Activated T-cell treated with anti-CD3 and anti-CD28 coated beads, Interleukin-2, amount 50 U/mL, for 72 hours (primary cell): ENCODE measurements at places on chromosomes 7 and 10. TPM values are rescaled to one million over a fixed set of nuclear protein-coding genes. Genes with fewer than 3 reads are reported as not detected.

DNA sequence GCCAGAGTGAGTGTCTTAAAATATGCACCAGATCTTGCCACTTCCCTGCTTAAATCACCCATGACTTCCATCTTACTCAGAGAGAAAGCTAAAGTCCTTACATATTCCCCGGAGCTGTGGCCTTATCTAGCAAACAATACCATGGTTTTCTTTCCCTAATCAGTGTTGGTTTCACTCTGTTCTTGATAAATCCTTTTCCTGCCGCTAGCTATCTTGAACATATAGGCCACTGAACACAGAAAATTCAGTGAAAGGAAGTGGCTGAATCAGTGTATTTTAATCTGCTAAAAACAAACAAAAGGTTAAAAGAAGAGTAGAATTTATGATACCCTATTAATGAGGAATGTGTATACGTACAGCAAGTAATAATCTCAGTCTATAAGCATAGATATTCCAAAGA, 42.0 kb upstream of the JAZF1 start:
- peaks cover 38% of the 10 kb centered on the region for H3K27me3 ChIP-seq
- no peak for DNase-seq
- H3K4me1 ChIP-seq: no peaks in the 10 kb centered on the region
- no peak overlapping the region for H3K4me3 ChIP-seq

- no peaks in the 10 kb centered on the region for H3K36me3 ChIP-seq
- H3K27ac ChIP-seq: no peak overlapping the region
- H3K27me3 ChIP-seq: peaks cover 17% of the 10 kb centered on the region
- no peak for DNase-seq
- peak overlapping the region; percentile 36 for H3K4me3 ChIP-seq
- H3K4me1 ChIP-seq: peaks cover 10% of the 10 kb centered on the region
Measured at GRCh38 chr7:66505009-66505408, 123.7 kb upstream of the KCTD7 start.

- H3K27me3 ChIP-seq: peaks cover 13% of the 10 kb centered on the region
- no peak overlapping the region for H3K4me3 ChIP-seq
- no peak for DNase-seq
- no peak overlapping the region for H3K27ac ChIP-seq
- no peaks in the 10 kb centered on the region for H3K36me3 ChIP-seq
- H3K4me1 ChIP-seq: no peaks in the 10 kb centered on the region
Measured at GRCh38 chr7:12909483-12909882, 222.1 kb downstream of the ARL4A start.

DNA sequence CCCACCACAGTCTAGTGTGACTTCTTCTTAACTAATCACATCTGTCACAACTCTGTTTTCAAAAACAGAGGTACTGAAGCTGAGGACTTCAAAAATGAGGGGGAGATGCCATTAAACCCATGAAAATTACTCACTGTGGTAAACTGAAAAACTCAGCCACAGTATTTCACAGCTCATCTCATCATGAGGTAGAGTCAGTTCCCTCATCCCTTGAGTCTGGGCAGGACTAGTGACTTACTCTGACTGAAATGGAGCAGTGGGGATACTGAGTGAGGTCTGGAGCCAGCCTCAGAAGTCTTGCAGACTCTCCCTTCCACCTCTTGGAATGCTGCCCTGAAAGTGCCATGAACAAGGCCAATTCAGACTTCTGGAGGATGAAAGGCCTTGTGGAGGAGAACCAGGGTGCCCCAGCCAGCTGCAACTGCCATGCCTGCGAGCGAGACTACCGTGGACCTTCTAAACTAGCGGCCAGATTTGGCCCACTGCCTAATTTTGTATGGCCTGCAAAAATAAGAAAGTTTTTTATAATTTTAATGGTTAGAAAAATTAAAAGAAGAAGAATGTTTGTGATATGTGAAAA, 24.7 kb upstream of the ANKRD1 start:
- no peaks in the 10 kb centered on the region for H3K27me3 ChIP-seq
- H3K36me3 ChIP-seq: no peaks in the 10 kb centered on the region
- H3K4me1 ChIP-seq: peaks cover 11% of the 10 kb centered on the region
- no peak overlapping the region for H3K4me3 ChIP-seq
- DNase-seq: no peak

DNA sequence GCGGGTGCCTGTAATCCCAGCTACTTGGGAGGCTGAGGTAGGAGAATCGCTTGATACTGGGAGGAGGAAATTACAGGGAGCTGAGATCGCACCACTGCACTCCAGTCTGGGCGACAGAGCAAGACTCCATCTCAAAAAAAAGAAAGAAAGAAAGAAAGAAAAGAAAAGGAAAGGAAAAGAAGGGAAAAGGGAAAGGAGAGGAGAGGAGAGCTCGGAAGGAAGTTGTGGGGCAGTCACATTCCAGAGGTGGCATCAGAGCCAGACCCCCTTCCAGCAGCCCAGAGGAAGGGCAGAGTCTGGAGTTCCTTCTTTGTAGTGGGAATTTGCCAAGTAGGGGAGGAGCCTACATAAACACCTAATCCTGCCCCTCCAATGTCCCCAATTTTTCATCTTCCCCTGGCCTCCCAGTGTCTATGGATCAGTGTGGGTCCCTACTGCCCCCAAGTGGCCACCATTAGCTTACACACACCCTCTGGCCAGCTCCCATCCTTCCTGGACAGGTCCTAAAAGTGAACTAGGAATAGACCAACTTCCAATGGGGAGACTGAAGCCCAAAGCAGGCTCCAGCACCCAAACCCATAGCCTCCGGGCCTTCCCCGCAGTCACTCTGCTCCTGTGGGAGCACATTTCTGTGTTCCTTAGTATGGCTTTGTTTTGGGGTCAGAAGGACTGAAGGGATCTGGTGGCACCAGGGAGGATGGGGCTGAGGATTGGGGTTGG, 39.6 kb upstream of the HSPB1 start:
- no peak overlapping the region for H3K4me3 ChIP-seq
- H3K4me1 ChIP-seq: peaks cover 2% of the 10 kb centered on the region
- H3K27me3 ChIP-seq: peaks cover 22% of the 10 kb centered on the region
- no peak overlapping the region for H3K27ac ChIP-seq

GRCh38 chr7:44150466-44150832, 9.3 kb upstream of the MYL7 start:
- H3K27me3 ChIP-seq: peaks cover under 1% of the 10 kb centered on the region
- no peak overlapping the region for H3K27ac ChIP-seq
- no peak overlapping the region for H3K4me3 ChIP-seq

- no peak overlapping the region for H3K27ac ChIP-seq
- H3K4me1 ChIP-seq: no peaks in the 10 kb centered on the region
- H3K36me3 ChIP-seq: peaks cover 13% of the 10 kb centered on the region
- H3K27me3 ChIP-seq: no peaks in the 10 kb centered on the region
- no peak overlapping the region for H3K4me3 ChIP-seq
Measured at GRCh38 chr10:72421885-72422540, 67.3 kb upstream of the DNAJB12 start.

DNA sequence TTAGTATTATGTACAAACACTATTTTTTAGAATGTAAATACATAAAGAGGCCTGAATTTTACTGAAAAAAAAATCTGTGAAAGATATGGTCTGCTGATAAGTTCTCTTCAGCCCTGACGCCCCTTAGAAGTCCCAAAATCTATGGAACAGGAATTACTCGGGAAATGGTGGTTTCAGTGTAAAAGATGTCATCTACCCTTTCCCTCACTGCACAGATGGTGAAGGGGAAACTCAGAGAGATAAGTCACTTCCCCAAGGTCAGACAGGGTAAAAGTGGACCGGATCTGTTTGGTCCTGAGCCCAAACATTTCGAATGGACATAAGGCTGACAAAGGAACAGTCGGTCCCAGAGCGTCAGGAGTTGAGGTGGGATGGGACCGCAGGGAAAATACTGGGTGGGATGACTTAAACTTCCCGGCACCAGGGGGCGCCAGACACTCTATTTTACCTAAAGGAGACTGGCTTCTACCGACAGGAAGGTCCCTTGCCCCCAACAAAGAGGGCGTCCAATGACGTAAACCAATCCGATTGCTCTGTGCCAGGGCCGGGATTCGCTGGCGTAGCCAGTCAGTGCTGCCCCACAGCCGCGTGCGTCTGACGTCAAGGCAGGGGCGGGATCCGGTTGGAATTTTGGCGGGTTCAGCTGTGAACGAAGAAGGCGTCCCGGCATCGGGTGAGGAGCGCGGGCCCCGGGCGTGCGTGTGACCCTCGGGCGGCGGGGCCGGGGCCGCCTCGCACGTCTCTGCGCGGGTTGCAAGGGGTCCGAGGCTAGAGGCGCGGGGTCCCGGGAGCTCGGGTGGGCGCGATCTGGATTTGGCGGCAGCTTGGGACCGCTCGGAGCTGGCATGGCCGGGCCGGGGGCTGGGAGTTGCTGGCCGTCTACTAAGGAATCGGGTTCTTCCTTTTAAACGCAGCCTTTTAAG, at the start of gene MCM10:
Gene MCM10 (plus strand): TSS at position 625 of the 923 bp plus-strand sequence. CDS start 2,645 bp downstream, outside the sequence.
- H3K4me3 ChIP-seq: peak within 1 kb of the TSS; percentile 94
- peaks cover 16% of the 10 kb centered on the region for H3K36me3 ChIP-seq
- H3K4me1 ChIP-seq: peaks cover 23% of the 10 kb centered on the region
- no peaks in the 10 kb centered on the region for H3K27me3 ChIP-seq

- peak overlapping the region; percentile 55 for H3K27ac ChIP-seq
- DNase-seq: no peak
- no peaks in the 10 kb centered on the region for H3K36me3 ChIP-seq
- no peak overlapping the region for H3K4me3 ChIP-seq
- H3K4me1 ChIP-seq: no peaks in the 10 kb centered on the region
Measured at GRCh38 chr7:143960813-143961610, 6.4 kb downstream of the OR2F1 start.

GRCh38 chr10:122544493-122544892, 16.1 kb upstream of the DMBT1 start:
- no peak overlapping the region for H3K4me3 ChIP-seq
- H3K27me3 ChIP-seq: no peaks in the 10 kb centered on the region

DNA sequence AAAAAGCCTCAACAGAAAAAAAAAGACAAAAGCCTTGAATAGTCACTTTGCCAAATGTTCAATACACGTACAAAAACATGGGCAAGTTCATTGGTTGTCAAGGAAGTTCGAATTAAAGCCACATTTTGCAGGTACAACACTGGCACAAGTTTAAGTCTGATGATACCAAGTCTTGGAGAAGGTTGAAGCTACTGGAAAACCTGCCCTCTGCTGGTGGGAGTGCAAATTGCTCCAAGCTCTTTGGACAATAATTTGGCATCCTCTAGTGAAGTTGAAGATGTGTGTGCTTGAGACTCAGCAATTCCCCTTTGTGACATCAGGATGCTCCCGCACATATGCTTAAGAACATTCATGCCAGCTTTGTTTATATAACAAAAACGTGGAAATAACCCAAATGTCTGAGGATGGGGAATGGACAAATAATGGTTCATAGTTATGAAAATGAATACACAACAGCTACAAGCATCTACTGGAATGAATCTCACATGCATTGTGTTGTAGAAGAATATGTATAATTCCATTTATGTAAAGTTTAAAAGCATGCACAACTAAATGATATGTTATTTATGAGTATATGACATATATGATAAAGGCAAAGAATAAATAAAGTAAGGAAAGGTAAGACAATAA, 120.0 kb upstream of the PLPP4 start:
- no peaks in the 10 kb centered on the region for H3K36me3 ChIP-seq
- no peaks in the 10 kb centered on the region for H3K27me3 ChIP-seq
- H3K27ac ChIP-seq: no peak overlapping the region
- H3K4me3 ChIP-seq: no peak overlapping the region
- DNase-seq: peak; percentile 56

DNA sequence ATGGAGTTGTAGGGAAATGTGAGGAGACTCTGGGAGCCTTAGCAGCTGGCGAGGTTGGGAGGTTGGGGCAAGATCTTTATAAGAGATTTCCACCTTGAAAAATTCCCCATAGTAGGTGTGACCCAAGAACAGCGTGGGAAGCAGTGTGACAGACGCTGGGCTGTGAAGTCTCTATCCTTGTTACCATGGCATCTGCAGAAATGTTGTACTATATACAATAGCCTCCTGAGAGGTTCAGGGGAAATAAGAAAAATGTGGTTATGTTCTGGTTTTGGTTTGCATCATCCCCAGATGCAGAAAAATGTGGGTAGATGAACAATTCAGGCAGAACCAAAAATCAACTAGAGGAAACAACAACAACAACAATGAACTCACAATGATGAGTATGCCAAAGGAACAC, 498.6 kb downstream of the SH2D4B start:
- H3K4me1 ChIP-seq: no peaks in the 10 kb centered on the region
- H3K27me3 ChIP-seq: peaks cover 5% of the 10 kb centered on the region
- no peak for DNase-seq

GRCh38 chr7:85851571-85852193, 664.8 kb upstream of the SEMA3D start:
- no peak overlapping the region for H3K27ac ChIP-seq
- no peak for DNase-seq
- no peaks in the 10 kb centered on the region for H3K4me1 ChIP-seq

- H3K27ac ChIP-seq: no peak overlapping the region
- peaks cover 6% of the 10 kb centered on the region for H3K27me3 ChIP-seq
- no peak for DNase-seq
- no peaks in the 10 kb centered on the region for H3K4me1 ChIP-seq
- H3K36me3 ChIP-seq: no peaks in the 10 kb centered on the region
- no peak overlapping the region for H3K4me3 ChIP-seq
Measured at GRCh38 chr10:33722067-33722466, 387.6 kb upstream of the NRP1 start.

DNA sequence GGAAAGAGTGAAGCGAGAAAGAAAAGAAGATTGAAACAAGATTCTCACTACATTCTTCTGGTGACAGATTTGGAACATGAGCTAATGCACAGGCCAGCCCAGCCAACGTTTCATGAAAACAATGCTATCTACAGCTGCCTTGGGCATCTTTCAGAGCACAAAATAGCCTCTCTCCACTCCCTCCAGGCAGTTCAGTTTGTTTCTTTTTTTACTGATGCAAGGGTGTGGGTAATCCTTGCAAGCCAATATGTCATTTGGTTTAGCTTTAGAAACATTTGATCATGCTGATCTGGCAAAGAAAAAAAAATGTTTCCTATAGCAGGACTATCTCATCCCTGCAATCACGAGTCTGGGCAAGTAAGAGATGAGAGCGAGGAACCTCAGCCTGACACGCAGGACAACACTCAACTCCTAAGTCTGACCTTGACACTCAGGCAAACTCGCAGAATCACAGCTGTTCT, 35.9 kb downstream of the SVIL start:
- H3K4me1 ChIP-seq: peaks cover 4% of the 10 kb centered on the region
- no peaks in the 10 kb centered on the region for H3K36me3 ChIP-seq
- H3K27me3 ChIP-seq: no peaks in the 10 kb centered on the region
- DNase-seq: no peak

SPDYE5 gene
- total RNA-seq: not detected

GARIN1A gene
- total RNA-seq: 2.6 TPM

OPALIN gene
- total RNA-seq: not detected

ZNF33B gene
- total RNA-seq: 15.4 TPM

HECTD2 gene
- total RNA-seq: 4.8 TPM

CYP26C1 gene
- not detected for total RNA-seq

GBX1 gene
- total RNA-seq: not detected

BMPR1A gene
- 11.8 TPM for total RNA-seq

ARF5 gene
- total RNA-seq: 114 TPM

FAM24A gene
- not detected for total RNA-seq
